ENCODE measurements at places on chromosomes 12 and 14.
A peak's percentile ranks its signal among the peaks of the same experiment; 100 is the strongest.

GRCh38 chr12:131012279-131013069 is 58.8 kb downstream of the ADGRD1 start:
- DNase-seq, result no peak

DNA sequence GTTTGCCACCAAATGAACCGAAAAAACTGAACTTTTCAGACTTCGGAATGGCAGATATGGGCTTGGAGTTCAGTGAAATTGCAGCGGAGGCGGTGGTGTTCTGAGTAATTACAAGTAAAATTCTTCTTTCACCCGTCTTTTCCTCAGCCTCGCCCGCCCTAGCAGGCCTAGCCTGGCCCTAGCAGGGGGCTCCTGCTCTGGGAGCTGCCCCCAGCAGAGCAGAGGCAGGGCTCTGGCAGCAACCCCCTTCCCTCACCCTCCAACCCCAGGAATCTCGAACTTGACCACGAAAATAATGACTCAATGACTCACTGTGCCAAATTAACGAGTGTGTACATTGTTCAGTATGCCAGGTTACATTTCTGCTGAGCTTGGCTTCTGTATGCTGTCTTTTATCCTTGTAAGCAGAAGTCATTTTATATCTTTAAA is 1.1 kb downstream of the PAPLN start:
- DNase-seq, result no peak

DNA sequence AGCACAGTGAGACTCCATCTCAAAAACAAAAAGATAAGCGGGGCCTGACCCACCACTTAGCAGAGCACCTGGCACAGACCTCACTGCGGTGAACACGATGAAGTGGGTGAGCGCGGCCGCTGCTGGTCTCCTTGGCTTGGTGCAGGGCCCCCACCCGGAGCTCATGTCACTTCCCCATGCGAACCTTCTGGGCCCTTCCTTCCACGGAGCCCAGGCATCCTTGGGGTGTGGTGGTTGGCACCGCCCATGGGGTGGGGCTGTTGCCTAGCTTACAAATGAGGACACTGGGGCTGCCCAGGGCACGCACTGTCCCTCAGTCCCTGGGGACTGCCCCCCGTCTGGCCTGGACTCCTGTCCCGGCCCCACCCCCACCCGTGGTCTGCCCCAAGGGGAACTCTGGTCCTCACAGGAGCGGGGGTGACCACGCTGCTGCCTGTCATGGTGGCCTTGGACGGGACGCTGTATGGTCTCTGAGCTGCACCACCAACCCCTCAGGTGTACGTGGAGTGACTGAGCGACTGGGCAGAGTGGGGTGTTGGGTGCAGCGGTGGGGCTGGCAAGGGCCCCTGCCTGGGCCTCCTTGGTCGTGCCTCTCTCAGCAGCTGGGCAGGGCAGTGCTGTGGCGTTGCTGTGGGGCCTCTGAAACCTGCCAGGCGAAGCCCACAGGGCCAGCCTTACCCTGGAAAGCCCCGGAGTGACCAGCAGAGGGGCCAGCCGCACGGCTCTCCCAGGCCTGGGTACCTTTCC is 15.3 kb downstream of the FBRSL1 start:
- no peak for DNase-seq

DNA sequence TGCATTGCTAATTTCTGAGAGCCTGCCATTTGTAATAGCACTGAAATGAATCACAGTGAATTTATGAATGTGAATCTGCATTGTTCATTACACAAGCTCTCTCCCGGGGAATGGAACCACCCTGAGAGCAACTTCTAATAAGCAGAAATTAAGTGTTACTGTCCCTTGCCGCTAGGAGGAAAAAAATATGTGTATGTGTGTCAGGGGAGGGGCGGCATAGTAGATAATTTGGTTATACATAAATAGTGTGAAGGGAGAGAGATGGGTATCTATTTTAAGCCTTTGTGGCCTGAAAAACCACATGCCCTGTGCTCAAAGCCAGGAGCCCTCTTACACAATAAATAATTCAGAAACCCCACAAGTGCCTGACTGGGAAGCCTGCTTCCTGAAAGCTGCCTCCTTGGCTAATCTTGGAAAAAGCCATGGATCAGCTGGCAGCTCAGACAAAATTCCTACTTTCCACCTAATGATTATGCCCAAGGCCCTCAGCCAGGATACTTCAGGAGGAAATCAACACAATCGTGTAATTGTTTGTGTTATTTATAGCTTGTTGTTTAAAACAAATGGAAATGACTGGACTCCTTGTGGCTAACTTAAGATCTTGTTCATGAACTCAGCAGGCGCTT is 366.2 kb upstream of the KITLG start:
- no peak for DNase-seq

DNA sequence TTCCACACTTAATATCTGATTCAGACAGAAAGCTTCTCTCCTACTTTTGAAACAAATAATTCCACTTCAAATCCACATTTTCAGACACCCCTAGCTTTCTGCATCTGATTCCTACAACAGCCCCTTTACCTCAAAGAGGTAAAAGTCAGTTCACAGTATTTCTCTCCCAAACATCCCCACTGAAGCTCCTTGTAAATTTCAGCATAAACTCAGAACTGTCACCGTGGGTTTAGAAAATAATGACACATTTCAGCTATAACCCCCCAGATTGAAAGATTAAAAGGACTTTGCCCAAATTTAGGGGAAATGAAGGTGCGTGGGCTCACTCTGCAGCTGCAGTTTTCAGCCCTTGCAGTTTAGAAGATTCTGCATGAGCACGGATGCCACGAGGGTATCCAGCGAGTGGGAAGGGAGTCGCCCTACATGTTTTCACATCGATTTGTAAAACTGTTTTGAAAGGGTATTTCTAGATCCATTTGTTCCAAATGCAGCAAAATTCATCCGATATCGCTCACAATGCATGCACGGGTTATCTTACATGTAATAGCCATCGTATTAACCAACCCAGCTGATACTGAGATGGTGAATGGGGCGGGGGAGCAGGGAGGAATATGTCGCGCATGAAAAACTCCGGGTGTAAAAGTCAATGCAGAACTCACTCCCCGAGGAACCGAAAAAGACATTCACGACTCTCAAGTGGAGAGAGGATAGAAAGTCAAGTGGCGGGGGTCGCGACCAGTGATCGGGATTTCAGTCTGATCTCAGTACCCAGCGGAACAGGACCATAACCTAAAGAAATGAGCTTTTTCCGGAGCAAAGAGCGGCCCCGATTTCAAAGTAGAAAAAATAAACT is 5.0 kb upstream of the CCND2 start:
- no peak for DNase-seq

GRCh38 chr12:121595520-121595919 is 14.7 kb upstream of the KDM2B start:
- DNase-seq, result no peak

GRCh38 chr14:61555056-61555838 is 140.1 kb upstream of the HIF1A start:
- DNase-seq, result no peak

DNA sequence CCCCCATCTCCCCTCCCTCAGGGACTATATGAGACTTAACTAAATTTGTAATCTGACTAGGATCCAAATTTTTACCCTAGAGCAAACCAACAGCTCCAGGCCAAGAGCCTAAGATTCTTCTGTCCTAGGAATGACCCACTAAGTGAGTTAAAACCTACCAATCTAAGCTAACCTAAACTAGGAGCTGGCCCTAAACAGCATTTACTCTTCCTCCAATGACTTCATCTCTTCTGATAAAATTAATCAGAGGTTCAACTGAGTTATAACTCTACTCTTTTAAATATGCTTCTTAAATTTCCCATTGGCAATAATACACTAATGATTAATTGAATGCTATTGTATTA is 39.9 kb upstream of the TMPO start:
- no peak for DNase-seq

- peak; percentile 47 for DNase-seq
These were observed 84.6 kb upstream of the CPSF6 start for GRCh38 chr12:69154585-69155363.

GRCh38 chr12:108542320-108542719 is 18.7 kb downstream of the SART3 start:
- DNase-seq, result no peak

DNA sequence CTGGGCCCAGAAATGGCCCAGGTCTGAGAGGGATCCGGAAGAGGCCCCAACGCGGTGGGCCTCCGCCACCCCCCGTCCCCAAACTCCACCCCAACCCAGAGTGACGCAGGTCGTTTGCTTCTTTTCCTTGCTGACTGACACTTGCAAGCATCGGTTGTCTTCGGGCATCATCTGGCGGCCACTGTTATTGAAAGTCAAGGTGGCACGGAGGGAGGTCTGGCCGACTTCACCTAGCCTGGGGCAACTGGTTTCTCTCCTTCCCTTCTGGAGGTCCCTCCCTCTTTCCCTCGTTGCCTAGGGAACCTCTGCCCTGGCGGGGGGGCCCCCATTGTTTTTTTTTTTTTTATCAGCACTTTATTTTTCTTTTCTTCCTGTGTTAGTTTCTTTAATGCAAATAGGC is 241.8 kb downstream of the ALG10 start:
- DNase-seq, result no peak

- no peak for DNase-seq
These were observed 86.5 kb downstream of the SRGAP1 start for GRCh38 chr12:63930971-63931370.
